ENCODE measurements at places on chromosomes 12 and 14.
A peak's percentile ranks its signal among the peaks of the same experiment; 100 is the strongest.

- peak; percentile 15 for DNase-seq
Measured at GRCh38 chr12:67222302-67222701, 46.9 kb upstream of the CAND1 start.

GRCh38 chr12:116463366-116463765 lies 95.8 kb upstream of the MAP1LC3B2 start:
- no peak for DNase-seq

- no peak for DNase-seq
Measured at GRCh38 chr12:132207083-132207775, 63.0 kb downstream of the NOC4L start.

DNA sequence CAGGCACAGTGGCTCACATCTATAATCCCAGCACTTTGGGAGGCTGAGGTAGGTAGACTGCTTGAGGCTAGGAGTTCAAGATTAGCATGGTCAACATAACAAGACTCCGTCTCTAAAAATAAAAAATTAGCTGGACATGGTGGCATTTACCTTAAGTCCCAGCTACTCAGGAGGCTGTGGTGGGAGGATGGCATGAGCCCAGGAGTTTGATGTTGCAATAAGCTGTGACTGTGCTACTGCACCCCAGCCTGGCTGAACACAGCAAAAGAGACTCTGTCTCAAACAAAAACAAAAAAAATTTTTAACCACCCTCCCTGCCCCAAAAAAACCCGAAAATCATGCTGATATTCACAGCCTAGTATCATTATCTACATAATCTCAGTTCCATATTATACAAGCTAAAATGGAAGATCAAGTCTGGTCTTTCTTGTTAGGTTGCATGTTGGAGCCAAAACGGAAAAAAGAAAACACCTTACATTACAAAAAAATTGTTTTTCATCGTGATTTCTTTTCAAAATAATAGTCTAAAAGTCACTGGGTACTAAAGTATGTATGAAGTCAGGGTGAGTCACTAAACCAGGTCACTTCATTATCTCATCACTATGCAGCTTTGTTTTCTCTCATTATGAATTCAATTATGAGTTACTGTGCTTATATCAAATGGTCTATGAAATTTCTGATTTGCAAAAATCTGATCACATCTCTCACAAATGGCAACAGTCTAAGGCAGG lies 13.8 kb downstream of the GXYLT1 start:
- DNase-seq = peak; percentile 68

DNA sequence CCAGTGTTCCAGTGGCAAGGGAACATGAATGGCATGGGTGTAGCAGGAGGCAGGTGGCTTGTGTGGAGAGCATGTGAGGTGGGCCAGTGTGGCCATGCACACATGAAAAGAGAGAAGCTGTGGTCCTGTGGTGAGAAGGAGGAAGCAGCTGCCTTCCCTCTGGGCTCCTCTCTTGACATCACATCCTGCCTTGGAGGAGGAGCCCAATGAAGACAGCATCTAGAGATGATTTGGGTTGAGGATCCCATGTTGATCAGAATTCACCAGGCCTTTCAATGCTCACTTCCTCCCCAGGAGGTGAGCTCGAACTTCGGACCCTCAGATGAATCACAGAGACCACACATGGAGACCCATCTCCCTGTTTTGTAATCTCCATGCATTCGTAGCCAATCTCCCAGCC lies 82.6 kb downstream of the LRRC74A start:
- peak; percentile 88 for DNase-seq

- no peak for DNase-seq
Measured at GRCh38 chr12:21223930-21224329, 92.9 kb downstream of the SLCO1B1 start.

GRCh38 chr14:27721760-27722159 lies 1044.8 kb upstream of the FOXG1 start:
- DNase-seq = no peak

DNA sequence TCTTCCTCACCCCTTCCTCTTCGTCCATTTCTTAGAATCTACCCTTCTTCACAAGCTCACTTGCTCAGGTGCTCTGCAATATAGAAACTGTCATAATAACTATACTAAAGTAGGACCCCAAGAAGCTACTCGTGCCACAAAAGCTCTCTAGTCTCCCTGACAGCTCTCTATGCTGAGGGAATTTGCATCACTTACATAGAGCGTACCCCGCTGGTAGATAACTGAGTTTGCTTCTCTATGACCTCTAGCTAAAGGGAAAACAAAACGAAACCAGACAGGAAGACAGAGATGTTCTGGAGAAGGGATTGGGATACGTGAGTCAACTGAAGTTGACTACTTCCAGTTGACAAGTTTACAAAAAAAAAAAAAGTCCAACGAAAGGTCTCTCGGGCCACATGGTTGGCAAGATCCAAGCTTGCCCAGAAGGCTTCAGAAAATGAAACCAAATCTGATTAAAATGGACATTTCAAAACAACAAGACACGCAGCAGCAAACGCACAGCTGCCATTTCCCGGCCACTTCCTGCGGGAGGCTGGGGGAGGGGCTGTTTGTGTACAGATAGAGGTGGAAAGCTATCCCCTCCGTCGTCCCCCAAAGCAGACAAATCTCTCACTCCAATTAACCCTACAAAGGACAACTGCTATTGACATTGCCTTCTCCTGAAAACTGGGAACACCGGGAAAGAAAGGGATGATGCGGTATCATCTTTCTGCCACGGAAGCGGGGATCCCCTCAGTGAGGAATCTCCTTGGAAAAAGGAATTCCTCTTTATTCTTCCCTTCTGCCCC lies 1.3 kb downstream of the BAZ2A start:
- peak; percentile 73 for DNase-seq

DNA sequence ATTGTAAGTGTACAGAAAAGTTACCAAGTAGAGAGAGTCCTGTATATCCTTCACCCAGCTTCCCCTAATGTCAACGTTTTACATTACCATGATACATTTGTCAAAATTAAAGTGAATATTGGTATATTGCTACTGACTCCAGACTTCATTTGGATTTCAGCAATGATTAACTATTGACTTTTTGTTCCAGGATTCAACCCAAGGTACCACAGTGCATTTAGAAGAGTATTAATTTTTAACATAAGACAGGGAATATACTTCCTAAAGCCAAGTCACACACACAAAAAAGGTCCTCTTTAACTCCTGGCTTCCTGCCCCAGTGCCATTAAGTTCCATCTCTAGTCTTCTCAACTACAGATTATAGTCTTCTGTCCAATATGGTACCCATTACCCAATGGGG lies 75.5 kb upstream of the RBM19 start:
- no peak for DNase-seq

DNA sequence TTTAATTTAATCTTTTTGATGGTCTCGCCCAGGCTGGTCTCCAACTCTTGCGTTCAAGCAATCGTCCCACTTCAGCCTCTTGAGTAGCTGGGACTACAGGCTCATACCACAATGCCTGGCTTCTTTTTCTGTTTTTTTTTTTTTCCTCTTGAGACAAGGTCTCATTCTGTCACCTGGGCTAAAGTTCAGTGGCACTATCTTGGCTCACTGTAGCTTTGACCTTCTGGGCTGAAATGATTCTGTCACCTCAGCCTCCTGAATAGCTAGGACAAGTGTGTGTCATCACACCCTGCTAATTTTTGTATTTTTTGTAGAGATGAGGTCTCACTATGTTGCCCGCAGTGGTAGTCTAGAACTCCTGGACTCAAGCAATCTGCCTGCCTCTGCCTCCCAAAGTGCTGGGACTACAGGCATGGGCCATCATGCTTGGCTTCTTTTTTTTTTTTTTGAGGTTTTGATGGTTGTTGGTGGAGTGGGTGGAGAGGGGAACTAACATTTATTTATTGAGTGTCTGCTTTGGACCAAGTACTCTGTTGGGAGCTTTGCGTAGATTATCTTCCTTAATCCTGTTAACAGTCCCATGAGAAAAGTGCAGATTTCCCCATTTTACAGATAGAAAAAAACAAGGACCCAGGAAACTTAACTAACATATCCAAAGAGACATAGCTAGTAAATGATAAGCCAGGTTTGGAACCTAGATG lies 102.0 kb downstream of the DIP2B start:
- DNase-seq = no peak

GRCh38 chr14:95507701-95508103 lies 8.7 kb downstream of the SYNE3 start:
- peak; percentile 71 for DNase-seq

DNA sequence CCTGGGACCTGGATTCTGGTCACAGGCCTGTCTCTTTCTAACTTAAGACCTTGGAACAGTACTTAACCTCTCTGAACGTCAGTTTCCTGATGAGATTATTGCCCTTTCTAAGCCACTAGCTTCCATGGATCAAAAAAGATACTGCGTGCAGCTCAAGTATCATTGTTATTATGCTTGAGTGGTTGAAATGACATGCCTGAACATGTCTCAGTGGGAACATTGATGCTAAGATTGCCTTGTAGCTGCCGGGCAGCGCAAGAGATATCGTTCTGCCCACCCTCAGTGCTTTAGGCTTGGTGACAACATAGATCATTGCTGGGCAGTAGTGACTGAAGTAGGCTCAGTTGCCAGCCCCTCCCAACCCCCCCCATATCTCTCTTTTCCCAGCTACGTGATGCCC lies 131.9 kb downstream of the SMOC1 start:
- no peak for DNase-seq

DNA sequence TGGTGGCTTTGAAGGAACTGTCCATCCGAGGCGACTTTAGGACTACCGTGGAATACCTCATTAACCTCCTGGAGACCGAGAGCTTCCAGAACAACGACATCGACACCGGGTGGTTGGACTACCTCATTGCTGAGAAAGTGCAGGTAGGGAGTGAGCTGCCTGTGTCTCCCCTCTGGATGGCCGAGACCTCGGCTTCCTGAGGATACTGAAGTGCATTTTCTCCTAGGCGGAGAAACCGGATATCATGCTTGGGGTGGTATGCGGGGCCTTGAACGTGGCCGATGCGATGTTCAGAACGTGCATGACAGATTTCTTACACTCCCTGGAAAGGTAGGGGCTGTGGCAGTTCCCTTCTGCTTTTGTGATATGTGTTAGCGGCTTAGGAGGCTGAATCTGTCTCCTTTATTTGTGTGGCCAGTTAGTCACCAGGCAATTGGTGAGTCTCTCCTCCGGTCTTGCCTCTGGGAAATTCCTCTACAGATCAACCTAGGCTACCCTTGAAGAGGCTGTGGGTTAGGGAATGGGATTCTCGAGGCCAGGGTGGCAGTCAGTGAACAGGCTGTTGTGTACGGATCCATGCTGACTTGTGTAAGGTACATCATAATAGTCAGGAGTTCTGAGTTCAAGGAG lies 75.3 kb downstream of the ACACB start:
- no peak for DNase-seq

DNA sequence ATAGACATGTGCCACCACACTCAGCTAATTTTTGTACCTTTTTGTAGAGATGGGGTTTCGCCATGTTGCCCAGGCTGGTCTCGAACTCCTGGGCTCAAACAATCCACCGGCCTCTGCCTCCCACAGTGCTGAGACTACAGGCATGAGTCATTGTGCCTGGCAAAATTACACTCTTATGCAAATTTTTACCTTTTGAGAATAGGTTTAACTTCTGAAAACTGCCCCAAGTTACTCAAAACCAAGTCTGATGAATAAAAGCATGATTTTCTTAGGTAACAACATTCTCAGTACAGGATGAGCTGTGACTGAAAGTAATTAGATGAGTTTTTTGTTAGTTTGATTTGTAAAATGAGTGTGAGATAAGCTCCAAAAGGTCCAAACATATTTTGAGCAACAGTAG lies 166.0 kb downstream of the RPS29 start:
- DNase-seq = no peak

DNA sequence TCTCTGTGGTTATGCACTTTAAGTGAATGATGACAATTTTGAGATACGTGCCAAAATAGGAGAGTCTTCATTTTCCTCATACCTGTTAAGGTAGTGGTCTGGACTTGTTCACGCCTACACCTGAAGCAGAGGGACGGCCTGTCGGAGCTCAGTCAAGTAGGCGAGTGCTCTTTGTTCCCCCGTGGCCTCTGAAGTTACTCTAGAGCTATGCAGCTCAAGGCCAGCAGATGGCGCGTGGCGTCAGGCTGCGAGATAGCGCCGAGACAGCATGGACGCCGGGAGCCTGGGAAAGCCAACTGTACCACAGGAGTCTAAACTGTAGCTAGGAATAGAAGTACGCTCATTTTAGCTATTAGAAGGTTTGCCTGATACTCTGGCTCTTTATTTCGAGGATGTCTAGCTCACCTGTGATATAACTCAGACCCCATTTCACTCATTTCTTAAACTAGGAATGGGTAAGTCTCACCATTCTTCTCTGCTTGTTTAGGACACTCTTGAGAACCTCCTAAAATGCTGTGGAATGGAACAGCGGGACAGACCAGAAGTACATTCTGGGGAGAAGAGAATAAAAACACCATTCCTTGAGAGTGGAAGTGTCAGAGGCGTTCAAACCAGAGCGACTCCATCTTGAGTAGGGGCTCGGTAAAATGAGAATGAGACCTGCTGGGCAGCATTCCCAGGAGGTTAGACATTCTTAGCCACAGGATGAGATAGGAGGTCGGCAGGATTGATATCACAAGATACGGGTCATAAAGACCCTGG lies 267.4 kb upstream of the HMGA2 start:
- DNase-seq = peak; percentile 82

DNA sequence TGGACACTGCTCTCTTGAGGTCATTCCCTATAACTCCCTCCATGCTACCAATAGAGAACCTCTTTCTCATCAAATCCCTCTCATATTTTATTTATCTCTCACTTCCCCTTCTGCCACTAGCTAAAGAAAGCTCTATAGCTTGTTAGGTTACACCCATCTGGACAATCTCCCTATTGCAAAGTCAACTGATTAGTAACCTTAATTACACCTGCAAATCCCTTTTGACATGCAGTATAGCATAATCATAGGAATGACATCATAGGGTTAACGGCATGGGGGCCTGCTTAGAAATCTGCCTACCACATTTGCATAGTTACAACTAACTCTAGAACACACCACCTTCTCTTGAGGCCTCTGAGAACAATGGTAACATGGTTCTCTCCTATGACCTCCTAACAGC lies 181.2 kb downstream of the EMP1 start:
- no peak for DNase-seq

DNA sequence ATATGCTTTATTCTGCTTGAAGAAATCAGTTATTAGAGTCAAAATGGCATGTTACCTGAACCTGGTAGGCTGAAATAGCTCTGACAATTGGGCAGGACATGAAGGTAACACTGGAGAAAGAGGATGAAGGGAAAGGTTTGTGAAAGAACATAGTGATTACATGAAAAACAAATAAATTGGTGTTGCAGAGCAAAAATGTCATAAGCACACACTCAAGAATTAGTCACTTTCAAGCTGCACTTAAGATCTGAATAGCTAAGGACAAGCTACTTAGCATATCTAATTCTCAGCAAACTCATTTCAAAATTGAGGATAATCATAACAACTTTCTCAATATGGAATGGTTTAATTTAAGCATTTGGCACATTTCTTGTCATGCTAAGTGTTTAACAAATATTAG lies 1398.0 kb upstream of the FLRT2 start:
- no peak for DNase-seq

Measured in NB4 (cell line).